ENCODE measurements at places on chromosomes 6 and 20.
A peak's percentile ranks its signal among the peaks of the same experiment; 100 is the strongest.

DNA sequence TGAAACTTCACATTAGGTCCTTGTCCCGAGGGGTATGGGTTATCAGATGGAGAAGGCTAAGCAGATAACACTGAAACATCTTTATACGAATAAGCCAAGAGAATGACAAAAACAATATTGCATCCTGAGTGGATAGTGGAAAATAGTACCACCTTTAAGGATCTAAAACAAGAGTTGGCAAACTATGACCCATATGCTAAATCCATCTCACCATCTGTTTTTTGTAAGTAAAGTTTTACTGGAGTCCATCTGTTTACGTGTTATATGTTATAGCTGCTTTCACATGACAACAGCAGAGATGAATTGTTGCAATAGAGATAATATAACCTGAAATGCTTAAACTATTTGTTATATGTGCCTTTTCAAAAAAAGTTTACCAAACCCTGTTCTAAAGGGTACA lies 76.1 kb upstream of the TRDN start:
- no peak for DNase-seq

GRCh38 chr20:64047046-64047389 lies 2.4 kb downstream of the SOX18 start:
- DNase-seq, result no peak

GRCh38 chr6:36232172-36232571 lies 35.6 kb downstream of the BRPF3 start:
- DNase-seq, result no peak

- no peak for DNase-seq
These were observed 7.0 kb downstream of the BTN3A3 start for GRCh38 chr6:26447257-26447656.

GRCh38 chr6:116783852-116784251 lies 18.3 kb upstream of the FAM162B start:
- no peak for DNase-seq

- no peak for DNase-seq
These were observed 98.9 kb downstream of the PDSS2 start for GRCh38 chr6:107360476-107360875.

DNA sequence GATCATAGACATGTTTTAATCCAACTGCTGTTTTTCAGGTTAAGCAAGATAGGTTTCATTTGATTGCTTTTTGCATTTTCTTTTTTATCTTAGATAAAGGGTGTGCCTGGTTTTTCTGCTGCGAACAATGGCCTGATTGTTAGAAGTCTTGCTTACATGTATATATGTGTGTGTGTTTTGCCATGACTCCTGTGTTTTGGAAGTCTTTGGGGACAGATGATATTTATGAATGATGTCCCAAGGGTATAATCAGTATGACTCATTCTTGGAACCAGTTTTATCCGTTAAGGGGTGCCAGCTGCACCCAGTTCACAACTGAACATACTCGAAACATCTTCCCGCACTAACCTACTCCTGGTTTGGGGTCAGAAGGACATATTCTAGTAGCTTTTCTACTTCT lies 230.1 kb upstream of the SUPT3H start:
- no peak for DNase-seq

GRCh38 chr6:43798688-43799444 lies 28.9 kb downstream of the VEGFA start:
- peak; percentile 90 for DNase-seq

DNA sequence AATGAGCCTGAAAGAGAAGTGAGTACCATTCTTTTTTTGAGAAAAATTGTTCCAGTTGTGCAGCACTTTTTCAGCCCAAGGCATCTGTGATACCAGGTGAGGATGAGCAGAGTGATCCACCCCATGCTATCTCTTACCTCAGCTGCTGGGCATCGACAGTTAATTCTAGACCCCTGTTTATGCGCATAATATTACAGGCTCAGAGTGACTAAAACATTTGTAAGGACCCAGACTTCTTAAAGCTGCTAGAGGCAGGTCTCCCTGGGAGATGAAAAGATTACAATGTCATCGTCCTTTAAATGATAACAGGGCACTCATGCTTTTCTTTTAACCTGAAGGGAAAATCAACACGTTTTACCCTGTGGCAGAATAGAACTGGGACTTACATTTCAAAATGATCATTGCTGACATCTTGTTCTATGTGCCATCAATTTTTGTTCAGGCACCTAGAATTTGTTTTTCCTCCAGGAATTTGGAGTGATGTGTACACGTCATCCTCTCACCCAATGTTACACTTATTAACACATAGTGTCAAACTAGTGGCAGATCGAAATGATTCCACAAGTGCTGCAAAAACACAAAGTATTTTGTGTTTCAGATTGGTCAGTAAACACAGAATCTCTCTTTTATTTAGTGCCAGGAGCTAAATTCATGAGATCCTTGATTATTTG lies 684.6 kb downstream of the UTRN start:
- no peak for DNase-seq

GRCh38 chr6:91633374-91634111 lies 1046.7 kb upstream of the MAP3K7 start:
- no peak for DNase-seq

DNA sequence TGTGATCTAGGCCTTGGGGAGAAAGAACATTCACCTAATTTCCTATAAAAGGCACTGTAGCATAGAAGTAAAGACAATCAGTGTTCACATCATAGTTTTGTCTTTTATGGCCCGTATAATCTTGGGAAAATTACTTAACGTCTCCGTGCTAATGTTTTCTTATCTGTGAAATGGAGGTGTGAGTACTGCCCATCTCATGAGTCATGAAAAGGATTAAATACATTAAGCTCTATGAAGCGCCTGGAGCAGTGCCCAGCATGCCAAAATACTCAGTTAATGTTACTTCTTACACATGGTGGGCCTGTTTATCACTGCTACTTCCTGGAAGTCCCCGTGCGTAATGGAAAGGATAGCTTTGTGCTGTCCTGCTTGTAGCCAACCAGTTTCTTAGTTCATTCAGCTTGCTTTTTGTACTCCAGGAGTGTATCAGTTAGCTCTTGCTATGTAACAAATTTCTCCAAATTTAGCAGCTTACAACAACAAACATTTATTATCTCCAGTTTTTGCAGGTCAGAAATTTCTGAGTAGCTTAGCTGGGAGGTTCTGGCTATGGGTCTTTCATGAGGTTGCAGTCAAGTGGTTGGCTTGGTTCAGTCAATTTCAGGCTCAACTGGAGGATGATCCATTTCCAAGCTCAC lies 103.6 kb upstream of the BMP2 start:
- DNase-seq, result no peak

GRCh38 chr6:14075095-14075503 lies 42.5 kb upstream of the CD83 start:
- no peak for DNase-seq

GRCh38 chr6:15453186-15453585 lies 207.3 kb downstream of the JARID2 start:
- DNase-seq, result no peak

DNA sequence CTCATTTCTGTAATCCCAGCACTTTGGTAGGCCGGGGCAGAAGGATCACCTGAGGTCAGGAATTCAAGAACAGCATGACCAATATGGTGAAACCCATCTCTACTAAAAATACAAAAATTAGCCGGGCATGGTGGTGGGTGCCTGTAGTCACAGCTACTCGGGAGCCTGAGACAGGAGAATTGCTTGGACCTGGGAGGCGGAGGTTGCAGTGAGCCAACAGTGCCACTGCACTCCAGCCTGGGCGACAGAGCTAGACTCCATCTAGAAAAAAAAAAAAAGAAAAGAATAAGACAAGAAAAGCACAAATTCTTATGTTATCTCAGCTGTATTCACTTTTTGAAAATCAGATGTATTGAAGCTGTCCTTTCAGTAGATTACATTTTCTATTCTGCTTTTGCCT lies 289.4 kb downstream of the GRIK2 start:
- DNase-seq, result no peak

- no peak for DNase-seq
These were observed 5.9 kb downstream of the HCRTR2 start for GRCh38 chr6:55180258-55180657.

- no peak for DNase-seq
These were observed 115.9 kb downstream of the PAX1 start for GRCh38 chr20:21821358-21821757.

GRCh38 chr6:170434117-170434820 lies 118.8 kb downstream of the PSMB1 start:
- no peak for DNase-seq

DNA sequence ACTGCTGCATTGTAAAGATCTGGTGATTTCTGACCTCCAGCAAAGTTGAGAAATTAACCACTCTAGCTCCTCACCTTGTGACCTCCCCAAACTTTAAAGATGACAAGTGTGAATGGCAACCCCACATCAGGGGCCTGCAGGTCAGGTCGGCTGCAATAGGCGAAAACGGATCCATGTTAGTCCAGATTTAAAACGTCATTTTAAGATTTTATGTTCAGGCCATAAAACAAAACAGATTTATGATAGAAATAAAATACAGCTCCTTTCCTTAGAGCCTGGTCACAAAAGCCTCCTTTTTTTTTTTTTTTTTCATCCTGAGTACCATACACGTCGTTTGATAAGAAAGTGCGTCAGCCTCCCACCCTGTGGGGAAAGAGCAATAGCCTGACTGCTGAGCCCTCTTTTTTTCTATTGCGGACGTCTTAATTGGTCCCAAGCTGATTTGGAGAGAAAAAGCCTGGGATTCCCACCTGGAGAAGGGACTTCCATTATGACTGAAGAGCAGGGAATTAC lies 519.2 kb upstream of the NOX3 start:
- no peak for DNase-seq

GRCh38 chr20:32965115-32965514 lies 39.1 kb downstream of the SUN5 start:
- no peak for DNase-seq

DNA sequence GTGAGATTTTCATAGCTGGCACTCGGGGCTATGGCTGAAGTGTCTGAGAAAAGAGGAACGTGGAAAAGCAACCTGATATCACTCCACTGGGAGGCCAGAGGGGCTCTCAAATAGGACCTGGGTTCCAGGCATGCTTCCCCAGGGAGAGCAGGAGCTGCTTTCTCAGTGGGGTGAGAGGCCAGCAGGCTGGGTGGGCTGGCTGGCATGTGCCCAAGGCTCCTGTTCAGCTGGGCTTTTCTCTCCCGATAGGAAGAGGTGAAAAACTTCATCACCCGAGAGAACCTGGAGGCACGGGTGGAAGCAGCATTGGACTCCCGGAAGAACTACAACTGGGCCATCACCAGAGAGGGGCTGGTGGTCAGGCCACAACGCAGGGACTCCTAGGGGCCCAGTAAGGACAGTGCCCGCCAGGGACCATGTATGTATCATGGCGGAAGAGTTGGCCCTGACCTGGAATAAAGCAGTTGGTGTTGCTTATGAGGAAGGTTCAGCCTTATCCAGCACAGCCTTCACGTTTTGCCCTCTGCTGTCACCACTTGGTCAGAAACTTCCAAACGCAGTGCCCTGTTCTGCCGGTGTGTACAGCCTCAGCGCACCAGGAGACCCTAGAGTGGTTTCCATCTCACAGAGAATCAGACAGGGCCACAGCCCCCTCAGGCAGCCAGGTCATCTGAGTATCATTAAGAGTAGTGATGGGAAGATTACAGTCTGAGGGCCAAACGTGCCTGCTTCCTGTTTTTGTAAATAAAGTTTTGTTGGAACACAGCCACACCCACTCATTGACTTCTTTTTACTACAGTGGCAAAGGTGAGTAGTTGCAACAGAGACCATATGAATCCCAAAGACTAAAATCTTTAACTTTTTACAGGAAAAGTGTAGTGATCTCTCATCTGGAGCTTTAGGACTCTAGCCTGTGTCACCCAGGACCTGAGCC lies 1.9 kb downstream of the MRPS26 start:
- no peak for DNase-seq

GRCh38 chr6:77072694-77073409 lies 390.4 kb downstream of the HTR1B start:
- DNase-seq, result no peak

GRCh38 chr6:101926149-101926925 lies 532.8 kb downstream of the GRIK2 start:
- DNase-seq, result no peak

DNA sequence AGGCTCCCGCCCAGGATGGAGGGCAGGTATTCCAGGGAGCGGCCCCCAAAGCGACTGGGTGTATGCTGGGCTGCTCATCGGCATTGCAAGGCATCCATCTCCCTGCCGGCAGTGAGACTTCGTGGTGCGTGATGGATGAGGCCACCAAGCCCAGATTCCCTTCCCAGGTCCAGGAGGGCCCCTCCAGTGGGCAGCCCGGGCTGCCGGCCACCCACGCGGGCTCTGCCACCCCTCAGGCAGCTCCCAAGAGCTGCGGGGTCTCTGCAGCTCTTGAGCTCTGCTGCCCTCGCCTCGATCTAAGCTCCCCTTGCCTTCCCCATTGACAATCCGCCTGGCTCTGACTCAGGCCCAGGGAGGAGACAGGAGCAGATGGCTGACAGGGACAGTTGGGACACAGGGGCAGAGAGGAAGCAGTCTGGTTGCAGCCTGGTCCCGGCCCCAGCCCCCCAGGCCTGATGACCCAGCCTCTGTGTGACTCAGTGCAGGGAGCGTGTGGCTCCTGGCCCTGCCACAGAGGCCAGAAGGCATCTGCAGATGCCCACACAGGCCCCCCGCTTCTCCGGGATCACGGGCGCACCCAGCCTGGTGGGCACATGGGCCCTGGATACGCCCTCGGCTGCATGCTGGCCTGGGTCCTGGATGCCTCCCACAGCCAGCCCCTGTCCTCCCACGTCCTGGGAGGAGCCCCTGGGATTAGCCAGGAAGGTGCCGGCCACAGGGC lies 33.0 kb downstream of the SLCO4A1 start:
- no peak for DNase-seq

DNA sequence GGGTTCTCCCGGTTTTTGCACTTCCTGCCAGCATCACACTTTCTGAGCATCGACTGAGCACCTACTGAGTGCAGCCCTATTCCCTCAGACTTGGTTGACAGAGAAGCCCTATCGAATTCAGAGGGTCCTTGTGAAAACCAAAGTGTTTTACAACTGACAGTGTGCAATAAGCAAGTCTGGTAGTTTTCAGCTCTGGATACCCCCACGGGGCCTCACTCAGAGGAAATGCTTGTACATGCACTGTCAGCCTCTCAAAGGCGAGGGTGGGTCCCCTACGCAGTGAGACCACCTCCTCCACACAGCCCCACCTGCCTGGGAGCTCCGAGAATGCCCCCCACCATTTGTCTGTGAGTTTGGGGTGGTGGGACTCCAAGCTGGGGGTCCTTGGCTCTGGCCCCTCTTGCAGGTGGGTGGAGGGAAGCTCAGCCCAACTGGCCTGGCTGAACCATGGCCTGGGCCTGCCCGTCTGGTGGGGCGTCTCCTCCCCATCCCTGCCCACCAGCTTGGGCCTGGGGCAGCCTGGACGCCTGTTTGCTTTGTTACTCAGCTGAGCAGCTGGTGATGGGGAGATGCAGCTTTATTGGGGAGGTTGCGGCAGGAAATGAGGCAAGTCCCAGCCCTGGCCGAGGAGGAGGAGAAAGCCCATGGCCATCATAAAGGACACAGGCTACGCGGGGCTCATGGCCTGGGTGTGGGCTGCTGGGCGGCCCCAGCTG lies 1.7 kb downstream of the SPDEF start:
- no peak for DNase-seq

Data from Panc1 (cell line).